ENCODE measurements at places on chromosomes 7 and 10. TPM values are rescaled to one million over a fixed set of nuclear protein-coding genes. Genes with fewer than 3 reads are reported as not detected.

PLXNA4 gene
- total RNA-seq = 0.66 TPM

HSPA12A gene
- total RNA-seq = 1.7 TPM

TMEM178B gene
- 2.0 TPM for total RNA-seq

GRCh38 chr10:4652111-4653010 is 173.6 kb upstream of the AKR1E2 start:
- H3K36me3 ChIP-seq = no peaks in the 10 kb centered on the region
- no peak overlapping the region for H3K4me3 ChIP-seq
- no peaks in the 10 kb centered on the region for H3K4me1 ChIP-seq
- no peaks in the 10 kb centered on the region for H3K27me3 ChIP-seq
- H3K27ac ChIP-seq = no peak overlapping the region
- DNase-seq = no peak

DNA sequence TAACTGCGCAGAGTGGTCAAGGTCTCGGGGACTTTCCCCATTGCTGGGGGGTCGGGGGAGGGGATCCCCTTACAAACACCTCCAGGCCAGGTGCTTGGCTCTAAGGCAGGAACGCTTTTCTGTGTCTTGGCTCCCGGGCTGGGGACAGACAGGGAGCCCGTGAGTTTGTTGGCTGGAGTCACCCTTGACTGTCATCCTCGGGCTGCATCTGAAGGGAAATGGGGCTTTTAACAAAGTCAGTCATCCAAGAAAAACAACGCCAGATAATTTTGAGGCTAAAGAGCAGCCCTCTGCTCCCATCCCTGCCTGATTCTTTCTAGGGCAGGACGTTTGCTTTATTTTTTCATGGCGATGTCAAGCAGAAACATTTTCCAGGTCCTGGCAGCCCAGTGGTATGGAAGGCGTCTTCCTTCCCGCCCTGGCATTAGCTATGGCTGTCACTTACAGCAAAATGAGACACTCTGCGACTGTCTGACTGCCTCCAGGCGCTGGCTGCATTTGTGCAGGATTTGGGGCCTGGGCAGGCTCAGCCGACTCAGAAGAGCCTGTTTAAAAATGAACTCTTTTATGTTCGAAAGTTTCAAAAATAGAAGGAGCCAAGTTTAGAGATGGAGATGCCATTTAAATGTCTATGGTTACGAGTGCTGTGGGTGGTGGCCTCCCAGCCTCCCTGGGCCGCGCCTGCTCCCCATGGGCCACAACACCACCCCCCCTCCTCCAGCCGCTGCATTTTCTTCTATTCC is 54.7 kb upstream of the TNS3 start:
- no peaks in the 10 kb centered on the region for H3K36me3 ChIP-seq
- DNase-seq = no peak
- H3K4me1 ChIP-seq = no peaks in the 10 kb centered on the region
- no peaks in the 10 kb centered on the region for H3K27me3 ChIP-seq
- no peak overlapping the region for H3K4me3 ChIP-seq

GRCh38 chr7:132557489-132558044 is 18.7 kb downstream of the PLXNA4 start:
- H3K27me3 ChIP-seq = peaks cover 21% of the 10 kb centered on the region
- no peak overlapping the region for H3K4me3 ChIP-seq
- no peaks in the 10 kb centered on the region for H3K36me3 ChIP-seq
- DNase-seq = no peak
- H3K4me1 ChIP-seq = no peaks in the 10 kb centered on the region

DNA sequence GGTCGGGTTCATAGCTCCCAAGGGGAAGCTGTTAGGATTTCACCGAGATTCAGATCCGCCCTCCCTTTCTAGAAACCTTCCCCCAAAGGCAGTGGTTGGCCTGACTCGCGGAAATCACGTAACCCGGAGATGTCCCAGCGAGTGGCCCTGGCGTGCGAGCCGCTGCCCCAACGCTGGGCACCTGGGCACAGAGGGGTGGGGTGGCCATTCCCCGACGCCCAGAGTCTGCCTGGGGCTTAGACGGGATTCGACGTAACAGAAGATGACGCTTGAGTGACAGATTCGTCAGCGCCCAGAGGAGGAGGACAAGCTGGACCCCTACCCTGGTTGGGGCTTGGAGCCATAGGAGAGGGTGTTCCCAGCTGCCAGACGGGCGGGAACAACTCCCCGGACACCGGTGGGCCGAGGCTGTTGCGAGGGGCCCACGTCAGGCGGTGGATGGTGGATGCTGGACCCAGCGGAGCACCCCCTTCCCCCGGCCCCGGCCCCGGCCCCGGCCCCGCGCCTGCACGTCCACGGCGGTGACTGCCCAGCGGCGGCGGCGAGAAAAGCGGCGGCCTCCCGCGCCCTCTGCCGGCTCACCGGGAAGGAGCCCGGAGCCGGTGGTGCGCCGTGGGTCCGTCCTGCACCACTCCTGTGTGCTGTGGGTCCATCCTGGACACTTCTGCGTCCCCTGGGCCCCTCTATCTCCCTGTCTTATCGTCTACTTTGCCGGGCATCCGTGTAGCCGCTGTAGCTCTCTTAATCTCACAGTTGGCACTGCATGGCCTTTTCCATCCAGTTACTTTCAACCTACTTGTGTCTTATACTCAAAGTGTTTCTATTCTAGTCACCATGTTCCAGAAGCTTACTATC is 35.4 kb upstream of the KNDC1 start:
- H3K4me1 ChIP-seq = no peaks in the 10 kb centered on the region
- H3K4me3 ChIP-seq = no peak overlapping the region
- H3K36me3 ChIP-seq = no peaks in the 10 kb centered on the region
- no peak for DNase-seq
- H3K27me3 ChIP-seq = peaks cover 18% of the 10 kb centered on the region
- H3K27ac ChIP-seq = no peak overlapping the region

GRCh38 chr10:17199351-17199804 is 2.1 kb downstream of the TRDMT1 start:
- H3K4me1 ChIP-seq = peaks cover 10% of the 10 kb centered on the region
- H3K4me3 ChIP-seq = no peak overlapping the region
- no peaks in the 10 kb centered on the region for H3K36me3 ChIP-seq

DNA sequence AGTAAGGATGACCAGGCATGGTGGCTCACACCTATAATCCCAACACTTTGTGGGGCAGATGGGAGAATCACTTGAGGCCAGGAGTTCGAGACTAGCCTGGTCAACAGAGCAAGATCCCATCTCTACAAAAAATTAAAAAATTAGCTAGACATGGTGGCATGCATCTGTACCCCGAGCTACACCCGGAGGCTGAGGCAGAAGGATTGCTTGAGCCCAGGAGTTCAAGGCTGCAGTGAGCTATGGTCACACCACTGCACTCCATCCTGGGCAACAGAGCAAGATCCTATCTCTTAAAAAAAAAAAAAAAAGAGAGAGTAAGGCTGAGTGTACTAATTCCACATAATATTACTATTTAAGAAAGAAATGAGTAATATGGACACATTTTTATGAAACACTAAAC is 3.8 kb downstream of the P4HA1 start:
- DNase-seq = no peak
- H3K36me3 ChIP-seq = no peaks in the 10 kb centered on the region
- H3K4me3 ChIP-seq = no peak overlapping the region
- H3K27ac ChIP-seq = no peak overlapping the region
